Adrenal gland (tissue), 19 donors: ENCODE measurements at places on chromosomes 3 and 15.
A peak's percentile ranks its signal among the peaks of the same experiment; 100 is the strongest.

GRCh38 chr3:123083383-123084124, 16.7 kb downstream of the PDIA5 start:
- DNase-seq = no peak

DNA sequence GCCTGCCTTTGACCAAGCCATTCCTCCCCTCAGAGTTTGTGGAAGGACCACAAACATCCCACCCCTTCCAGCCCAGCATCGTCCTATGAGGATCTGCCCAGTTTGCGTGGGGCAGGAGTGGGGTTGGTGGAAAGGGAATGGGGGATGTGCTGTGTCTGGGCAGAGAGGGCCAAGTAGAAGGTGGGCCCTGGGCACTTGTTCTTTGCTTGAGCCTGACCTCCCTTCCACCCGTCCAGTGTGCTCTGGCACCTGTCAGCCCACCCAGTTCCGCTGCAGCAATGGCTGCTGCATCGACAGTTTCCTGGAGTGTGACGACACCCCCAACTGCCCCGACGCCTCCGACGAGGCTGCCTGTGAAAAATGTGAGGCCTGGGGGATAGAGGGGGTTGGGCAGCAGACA, 10.3 kb downstream of the SPINT1 start:
- no peak for DNase-seq

DNA sequence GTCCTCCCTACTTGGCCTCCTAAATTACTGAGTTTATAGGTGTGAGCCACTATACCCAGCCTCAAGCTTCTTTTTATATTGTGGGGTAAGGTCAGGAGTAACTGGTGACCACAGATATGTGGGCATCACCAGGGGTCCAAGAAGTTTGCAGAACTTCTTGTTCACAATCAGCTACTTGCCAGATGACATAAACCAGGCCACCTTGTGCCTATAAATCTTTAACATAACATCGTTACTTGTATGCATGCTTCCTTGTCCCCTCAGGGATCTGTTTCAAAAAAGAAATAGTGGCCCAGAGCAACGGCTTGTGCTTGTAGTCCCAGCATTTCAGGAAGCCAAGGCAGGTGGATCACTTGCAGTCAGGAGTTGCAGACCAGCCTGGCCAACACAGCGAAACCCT, 115.1 kb upstream of the FAM174B start:
- DNase-seq = no peak

- DNase-seq = no peak
These were observed 328.5 kb downstream of the RBMS3 start for GRCh38 chr3:29609328-29609811.

- DNase-seq = peak; percentile 60
These were observed 1.0 kb upstream of the RYR3 start for GRCh38 chr15:33309602-33310276.

DNA sequence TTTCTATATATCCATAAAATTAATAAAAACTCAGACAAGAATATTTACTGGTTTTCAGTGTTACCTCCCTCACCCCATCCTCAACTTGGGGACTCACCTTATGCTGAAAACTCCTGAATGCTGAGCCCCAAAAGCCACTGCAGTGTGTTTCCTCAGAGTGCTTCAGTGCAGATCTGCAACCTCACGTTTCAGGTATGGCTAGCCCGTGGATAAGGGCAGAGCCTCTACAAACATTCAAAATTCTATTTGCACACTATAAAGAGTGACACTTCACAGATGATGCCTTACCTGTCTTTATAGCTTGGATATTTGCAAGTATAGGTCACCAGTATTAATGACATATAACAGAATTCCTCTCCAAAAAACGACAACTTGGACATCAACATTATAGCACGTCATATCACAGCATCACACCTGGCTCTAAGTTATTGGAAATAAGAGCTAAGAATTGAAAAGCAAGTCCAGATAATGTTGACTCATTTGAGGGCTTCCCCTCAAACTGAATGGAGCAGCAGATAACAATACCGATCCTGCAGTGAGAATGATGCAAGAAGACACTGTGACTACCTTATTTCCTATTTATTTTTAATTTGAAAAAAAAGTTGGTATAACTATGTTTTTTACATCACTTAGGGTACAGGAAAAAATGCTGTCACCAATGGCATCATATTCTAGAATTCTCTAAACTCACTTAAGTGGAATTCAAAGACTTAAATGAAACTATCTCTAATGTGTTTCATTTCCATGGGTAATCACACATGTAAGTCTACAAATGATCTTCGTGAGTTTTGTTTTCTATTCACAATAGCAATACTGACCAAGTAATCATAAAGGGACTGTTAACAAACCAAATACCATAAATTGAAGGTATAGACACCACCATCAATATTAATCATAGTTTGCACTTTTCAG, 40.7 kb upstream of the RSL24D1 start:
- no peak for DNase-seq

DNA sequence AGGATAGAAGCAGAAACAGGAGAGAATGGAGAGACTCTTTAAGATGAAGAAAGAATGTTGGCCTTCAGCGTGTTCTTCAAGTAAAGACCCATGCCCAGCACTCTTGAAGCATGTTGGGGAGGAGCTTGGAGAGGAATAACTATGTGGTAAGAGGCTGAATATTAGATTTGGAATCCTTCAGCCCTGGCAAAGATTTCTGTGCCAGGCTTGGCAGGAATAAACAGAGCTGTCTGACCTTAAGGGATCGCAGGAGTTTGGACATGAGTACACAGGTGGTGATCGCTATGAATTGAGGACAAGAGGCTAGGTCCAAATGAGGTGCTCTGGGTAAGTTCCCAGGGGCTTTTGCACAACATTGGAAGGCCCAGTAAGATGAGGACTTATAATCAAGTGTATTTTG, 132.6 kb upstream of the TBL1XR1 start:
- no peak for DNase-seq

- DNase-seq = peak; percentile 36
These were observed 89.7 kb upstream of the FGF12 start for GRCh38 chr3:192817053-192817452.

- DNase-seq = peak; percentile 54
These were observed 4.0 kb downstream of the FBXL22 start for GRCh38 chr15:63601026-63601703.

DNA sequence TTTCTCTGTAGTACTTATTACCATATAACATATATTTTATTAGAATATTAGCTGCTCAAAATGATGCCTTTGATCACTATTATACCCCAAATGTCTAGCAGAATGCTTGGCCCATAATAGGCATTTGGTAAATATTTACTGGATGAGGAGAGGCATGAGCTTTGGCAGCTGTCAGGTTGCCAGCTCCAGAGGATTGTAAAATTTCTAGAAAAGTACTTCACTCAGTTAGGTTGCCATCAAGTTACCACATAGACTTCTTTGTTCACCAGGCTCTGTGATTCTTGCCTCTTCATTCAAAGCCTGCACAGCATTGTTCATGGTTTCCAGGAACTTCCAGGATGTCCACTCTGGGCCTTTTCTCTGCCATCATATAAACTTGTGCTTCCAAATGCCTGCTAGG, 582.8 kb downstream of the PDCD6IP start:
- no peak for DNase-seq
